ENCODE measurements at places on chromosomes 3 and 15.

GRCh38 chr3:187207624-187208023, 10.3 kb downstream of the RTP1 start:
- DNase-seq, result no peak

GRCh38 chr15:68794863-68795262, 25.8 kb downstream of the ANP32A start:
- no peak for DNase-seq

- DNase-seq, result no peak
Observed at GRCh38 chr3:107781253-107781652, 258.5 kb downstream of the BBX start.

- DNase-seq, result no peak
Observed at GRCh38 chr3:184812662-184813042, 686 bp downstream of the VPS8 start.

DNA sequence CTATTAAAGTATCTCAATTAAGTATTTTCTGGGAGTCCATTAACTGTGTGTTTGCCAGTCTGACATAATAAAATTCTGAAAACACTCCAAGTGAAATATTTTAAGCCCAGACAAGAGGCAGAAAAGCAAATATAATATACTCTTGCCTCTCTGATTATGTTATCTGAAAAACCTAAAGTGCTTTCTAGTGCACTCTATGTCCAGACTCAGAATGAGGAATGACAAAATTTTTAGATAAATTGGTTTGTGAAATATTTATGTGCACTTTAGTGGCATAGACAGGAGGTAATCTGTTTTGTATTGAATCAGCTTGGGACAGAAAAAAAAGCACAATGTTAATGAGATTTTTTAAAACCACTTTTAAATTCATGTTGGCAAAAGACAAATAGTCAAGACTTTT, 508.2 kb upstream of the SUCLG2 start:
- DNase-seq, result no peak

DNA sequence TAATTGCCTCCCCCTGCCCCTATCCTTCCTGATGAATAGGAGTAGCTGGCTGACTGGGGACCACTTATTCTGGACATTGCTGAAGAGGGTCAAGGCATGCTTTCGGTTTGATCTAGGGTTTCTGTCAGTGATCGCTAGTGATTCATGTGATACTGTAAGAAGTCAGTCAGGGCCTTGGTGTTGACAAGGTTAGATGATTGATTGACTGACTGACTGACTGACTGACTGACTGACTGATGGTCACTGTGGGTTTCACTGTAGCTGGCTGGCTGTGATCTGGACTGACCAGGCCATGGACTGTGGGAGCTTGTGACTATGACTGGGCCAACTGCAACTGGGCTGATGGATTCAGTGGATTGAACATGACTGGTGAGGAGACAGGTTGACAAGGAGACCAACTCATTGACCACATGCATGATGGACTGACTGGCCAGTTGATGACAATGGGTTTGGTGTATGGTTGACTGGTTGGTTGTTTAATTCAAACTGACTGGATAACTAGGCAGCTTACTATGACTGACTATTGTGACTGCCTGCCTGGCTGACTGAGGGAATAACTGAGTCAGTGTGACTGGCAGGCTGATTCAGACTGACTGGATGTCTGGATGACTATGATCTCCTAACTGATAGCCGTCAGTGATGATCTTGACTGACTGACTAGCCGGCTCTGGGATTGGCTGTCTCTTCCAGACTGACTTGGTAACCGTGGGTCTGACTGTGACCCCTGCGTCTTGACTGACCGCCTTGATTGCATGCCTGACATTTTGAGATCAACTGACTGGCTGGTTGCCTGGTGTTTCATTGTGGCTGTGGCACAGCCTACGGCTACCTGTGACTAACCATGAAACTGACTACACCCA, 509.9 kb downstream of the SHQ1 start:
- DNase-seq, result no peak

GRCh38 chr3:146129750-146130149, 31.2 kb downstream of the PLOD2 start:
- DNase-seq, result no peak

DNA sequence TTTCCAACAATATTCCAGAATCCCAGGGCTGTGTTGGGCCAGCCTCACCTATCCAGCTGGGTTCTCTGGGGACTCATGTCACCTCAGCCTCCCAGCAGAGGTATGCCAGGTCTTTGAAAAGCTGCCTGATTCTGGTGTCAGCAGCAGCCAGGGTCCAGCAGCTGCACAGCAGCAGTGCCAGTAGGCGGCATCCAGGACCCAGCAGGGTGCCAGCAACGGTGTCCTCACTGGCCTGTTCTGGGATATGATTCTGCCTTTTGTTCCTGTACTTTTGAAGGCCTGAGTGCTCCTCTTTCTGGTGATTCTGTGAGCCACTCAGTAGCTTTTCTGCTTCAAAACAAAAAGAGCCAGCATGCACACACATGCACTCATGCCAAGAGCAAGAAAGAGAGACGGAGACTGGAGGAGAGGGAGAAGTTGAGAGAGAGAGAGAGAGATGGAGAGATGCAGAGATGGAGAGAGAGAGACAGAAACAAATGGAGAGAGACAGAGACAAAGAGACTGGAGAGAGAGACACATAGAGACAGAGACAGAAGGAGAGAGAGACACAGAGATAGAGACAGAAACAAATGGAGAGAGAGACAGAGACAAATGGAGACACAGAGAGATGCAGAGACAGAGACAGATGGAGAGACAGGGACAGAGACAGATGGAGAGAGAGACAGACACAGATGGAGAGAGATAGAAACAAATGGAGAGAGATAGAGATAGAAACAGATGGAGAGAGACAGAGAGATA, 205.7 kb downstream of the UACA start:
- DNase-seq, result no peak

DNA sequence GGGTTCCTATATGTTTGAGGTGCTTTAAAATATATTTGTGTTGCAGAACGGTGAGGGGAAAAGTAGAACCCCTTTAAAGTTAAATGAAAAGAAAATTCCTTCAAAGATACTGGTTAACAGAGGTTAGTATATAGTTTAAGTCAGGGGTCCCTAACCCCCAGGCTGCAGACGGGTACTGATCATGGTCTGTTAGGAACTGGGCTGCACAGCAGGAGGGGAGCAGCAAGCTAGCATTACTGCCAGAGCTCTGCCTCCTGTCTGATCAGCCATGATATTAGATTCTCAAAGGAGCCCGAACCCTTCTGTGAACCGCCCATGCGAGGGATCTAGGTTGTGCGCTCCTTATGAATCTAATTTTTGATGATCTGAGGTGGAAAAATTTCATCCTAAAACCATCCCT, 37.5 kb upstream of the RFX7 start:
- DNase-seq, result no peak

- no peak for DNase-seq
Observed at GRCh38 chr3:171458864-171459136, 1.4 kb downstream of the TNIK start.

DNA sequence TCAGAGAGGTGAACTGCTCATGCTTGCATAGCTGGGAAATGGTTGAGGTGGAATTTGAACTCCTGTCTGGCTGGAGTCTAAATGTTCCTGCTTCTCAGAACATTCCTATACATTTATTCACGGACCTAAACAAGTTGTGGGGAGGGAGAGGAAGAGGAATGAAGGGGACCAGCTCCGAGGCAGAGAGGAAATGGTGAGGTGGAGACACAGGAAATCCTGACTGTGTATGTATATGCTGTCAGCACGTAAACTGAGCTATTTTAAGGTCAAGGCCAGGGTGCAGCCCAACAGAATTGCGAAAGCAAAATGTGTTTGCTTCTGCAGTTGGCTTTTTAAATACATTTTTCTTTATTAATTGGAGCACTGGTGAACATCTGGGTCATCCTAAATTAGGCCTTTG, 74.1 kb upstream of the POMGNT2 start:
- DNase-seq, result no peak

DNA sequence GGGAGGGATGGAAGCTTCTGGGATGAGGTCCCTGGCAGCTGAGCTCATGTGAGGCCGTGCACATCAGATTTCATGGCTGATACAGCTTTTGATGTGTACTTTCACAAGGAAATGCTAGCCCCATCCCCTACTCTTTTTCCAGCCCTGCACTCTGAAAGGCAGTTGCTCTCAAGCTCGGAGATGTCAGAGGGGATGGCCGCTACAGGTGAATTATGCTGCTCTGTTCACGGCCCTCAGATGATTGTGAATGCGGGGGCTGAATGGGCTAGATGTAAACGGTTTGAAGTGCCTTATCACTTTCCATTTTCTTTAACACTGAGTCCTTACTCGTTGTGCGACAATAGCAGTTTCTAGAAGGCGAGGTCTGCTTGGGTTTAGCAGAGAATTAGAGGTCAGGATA, 88.0 kb upstream of the RASGRF1 start:
- no peak for DNase-seq

DNA sequence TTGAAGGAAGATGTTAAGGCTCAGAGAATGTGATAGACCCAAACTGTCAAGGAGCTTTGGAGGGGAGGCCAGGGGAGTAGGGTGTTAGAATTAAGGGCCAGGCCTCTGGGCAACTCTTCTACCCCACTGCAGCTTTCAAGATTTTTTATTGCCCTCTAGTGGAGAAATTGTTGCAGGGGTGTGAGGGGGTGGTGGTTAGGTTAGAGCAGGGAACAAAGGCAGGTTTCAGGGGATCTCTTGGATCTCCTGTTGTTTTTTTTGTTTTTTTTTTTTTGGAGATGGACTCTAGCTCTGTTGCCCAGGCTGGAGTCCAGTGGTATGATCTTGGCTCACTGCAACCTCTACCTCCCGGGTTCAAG, 1.4 kb upstream of the SEC13 start:
- no peak for DNase-seq

DNA sequence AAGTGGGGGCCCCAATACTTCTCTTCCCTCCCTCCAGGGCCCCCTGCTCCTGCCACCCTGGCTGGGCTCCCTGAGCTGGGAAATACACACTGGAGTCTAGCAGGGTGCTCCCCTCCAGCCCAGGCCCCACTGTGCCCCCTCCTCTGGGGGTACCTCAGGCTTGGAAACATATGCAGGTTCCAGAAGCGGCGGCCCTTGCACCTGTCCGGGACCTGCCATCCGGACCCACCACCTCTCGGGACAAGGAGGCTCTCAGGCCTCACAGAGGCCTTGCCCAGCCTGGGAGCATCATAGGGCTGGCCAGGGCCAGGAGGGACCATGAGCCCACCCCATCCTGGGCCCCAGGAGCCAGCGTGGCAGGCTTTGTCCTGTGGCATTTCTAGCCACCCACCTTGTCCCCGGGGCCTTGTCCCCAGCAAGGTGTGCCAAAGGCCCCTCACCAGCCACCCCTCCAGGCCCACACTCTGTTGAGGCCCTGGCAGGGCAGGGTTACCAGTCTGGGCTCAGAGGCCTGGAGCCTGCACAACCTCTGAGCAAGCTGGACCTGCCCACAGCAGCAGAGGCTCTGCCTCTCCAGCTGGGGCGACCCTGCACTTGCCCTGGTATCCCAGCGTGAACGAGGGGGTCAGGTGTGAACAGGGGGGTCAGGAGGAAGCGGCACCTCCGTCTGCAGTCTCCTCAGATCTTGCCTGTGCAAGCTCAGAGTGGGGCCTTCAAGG, 45.8 kb downstream of the DNAJB8 start:
- DNase-seq, result no peak

DNA sequence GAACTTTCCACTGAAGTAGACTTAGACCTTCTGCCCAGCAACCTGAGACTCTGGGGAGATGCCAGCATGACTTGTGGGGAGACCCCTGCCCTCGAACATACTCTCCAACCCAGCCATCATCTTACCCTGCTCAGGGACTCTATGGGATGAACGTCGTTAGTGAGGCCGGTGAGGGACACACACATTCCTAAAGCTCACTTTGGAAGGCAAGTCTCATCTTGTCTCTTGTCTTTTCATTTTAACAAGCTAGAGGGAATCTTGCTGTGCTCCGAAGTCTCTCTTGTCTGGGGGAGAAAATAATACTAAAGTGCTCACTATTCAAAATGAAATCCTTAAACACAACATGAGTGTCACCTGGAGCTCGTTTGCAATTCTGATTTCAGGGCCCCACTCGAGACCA, 239.5 kb upstream of the HES1 start:
- no peak for DNase-seq

DNA sequence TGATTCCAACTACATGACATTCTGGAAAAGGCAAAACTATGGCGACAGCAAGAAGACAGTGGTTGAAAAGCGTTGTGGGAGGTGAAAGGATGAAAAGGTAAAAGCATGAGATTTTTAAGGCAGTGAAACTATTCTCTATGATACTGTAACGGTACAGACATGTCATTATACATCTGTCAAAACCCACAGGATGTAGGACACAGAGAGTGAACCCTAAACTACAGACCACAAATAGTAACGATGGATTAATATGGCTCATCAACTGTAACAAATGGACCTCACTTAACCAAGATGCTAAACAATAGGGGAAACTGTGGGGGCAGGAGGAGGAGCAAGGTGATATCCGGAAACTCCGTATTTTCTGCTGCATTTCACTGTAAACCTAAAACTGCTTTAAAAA, 39.1 kb downstream of the MYO9A start:
- DNase-seq, result no peak

- DNase-seq, result no peak
Observed at GRCh38 chr15:68389936-68390817, 41.8 kb downstream of the ITGA11 start.

DNA sequence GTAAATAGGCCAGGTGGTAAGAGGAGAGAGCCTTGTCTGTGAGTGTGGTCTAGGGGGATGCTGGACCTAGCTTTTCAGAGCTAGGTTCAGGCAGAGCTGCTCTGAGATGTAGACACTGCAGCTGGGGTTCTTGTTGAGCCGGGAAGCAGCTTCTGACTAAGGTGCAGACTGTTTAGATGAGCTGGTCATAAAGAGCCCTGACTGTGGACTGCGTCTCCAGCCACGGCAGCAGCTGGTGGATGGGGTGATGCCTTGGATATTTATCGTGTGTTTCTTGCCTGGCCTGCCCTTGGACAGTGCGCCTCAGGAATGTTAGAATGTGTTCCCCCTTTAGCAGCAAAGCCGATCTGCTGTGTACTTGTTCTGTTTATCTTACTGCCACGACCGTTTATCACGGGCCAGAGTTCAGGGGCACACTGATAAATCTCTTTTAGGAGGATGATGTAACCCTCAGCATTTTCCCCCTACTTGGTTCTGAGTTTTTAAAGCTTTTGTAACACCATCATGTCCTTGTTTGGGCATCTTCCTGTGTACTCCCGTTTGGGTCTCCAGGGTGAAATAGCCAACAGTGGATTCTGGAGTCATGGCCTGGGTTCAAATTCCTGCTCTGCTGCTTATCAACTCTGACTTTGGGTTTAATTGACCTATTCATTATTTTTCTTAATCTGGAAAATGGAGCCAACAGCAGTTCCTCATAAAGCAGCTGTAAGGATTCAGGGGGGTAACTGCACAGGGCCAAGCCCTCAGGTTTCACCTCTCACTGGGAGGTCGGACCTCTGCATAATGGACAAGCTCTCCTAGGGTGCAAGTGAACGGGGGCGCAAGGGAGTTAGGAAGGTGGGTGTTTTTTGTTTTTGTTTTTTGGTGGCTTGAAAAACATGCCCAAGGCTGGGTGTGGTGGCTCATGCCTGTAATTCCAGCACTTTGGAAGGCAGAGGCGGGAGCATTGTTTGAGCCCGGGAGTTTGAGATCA, 51.4 kb downstream of the FLNB start:
- no peak for DNase-seq

GRCh38 chr15:99155961-99156443, 51.1 kb downstream of the SYNM start:
- no peak for DNase-seq

GRCh38 chr3:16496408-16497222, 16.9 kb downstream of the RFTN1 start:
- no peak for DNase-seq

All from stimulated activated CD4-positive, alpha-beta T cell treated with anti-CD3 and anti-CD28 coated beads, TNF-alpha, amount 100 ng/mL, for 1 hour (primary cell).